CD4-positive, alpha-beta T cell (primary cell): ENCODE measurements at places on chromosomes 11 and 22. TPM values are rescaled to one million over a fixed set of nuclear protein-coding genes. Genes with fewer than 3 reads are reported as not detected.
A peak's percentile ranks its signal among the peaks of the same experiment; 100 is the strongest.

The OR5D18 gene
- not detected for total RNA-seq

DNA sequence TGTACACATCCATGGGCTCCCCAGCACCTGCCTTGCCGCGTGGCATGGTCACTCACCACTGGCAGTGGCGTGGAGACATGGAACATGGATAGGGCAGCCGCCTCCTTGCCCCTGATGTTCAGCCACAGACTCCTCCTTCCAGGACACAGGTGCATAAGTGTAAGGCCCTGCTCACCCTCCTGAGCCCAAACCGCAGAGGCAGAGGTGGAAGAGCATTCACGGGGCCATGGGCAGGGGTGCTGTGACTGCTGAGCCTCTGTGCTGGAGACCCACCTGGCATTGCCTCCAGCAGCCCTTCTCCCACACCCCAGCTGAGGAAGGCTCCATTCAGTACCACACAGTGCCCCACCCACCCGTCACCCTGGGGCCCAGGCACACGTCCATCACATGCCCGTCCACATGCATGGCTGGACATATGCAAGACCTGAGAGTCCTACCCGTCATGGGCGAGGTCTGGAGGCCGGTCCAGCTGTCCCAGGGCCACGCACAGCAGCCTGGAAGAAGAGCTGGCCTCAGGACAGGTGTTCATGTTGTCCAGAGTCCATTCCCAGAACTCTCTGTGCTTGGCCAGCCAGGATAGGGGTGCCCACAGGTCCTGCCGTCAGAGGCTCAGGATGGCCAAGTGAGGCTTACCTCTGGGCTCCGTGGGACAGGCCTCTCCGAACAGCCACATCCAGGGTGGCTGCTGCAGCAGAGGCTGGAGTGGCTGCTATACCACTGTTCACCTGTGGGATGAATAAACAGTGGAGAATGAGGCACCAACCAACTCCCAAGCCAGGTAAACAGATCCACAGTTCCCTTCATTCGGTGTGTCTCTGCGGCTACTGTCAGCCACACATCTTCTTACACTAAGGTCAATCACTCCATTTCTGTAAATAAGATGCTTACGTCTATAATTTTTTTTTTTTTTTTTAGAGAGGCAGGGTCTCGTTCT lies 1.7 kb upstream of the TUBGCP6 start:
- no peak overlapping the region for H3K4me3 ChIP-seq
- H3K36me3 ChIP-seq, result peaks cover 29% of the 10 kb centered on the region
- no peak overlapping the region for H3K27ac ChIP-seq
- H3K27me3 ChIP-seq, result no peaks in the 10 kb centered on the region
- peaks cover 92% of the 10 kb centered on the region for H3K4me1 ChIP-seq

- H3K27me3 ChIP-seq, result no peaks in the 10 kb centered on the region
- H3K27ac ChIP-seq, result peak overlapping the region; percentile 29
- peak overlapping the region; percentile 3 for H3K4me3 ChIP-seq
- H3K4me1 ChIP-seq, result peaks cover 20% of the 10 kb centered on the region
- DNase-seq, result no peak
These were observed 8.6 kb upstream of the GTSE1 start for GRCh38 chr22:46287873-46288751.

DNA sequence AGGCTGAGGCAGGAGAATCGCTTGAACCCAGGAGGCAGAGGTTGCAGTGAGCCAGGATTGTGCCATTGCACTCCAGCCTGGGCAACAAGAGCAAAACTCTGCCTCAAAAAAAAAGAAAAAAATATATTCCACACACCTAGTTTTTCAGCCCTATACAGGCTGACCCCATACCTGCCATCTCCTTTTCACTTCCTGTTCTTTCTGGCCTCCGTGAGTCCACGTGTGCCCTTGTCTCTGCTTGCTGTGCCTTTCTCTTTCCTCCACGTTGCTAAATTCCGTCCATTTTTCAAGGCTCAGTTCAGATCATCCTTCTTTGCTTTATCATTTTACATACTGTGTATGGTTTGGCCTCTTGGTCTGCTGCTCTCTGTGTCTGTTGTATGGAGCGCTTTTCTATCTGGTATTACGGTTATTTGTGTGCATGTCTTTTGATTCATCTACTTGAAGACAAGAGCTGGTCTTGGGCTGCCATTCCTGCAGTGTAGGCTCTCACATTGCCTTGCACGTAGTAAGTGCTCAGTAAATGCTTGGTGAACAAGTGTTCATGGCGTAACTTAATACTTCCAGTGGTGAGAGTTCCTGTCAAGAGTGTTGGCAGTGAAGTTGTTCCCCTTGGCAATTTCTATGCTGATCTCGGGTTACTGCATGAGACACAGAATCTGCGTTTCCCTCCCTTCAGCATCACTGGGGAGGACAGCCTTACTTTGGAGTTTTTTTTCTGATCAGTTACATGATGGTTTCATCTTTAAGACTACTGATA lies 57.5 kb downstream of the PTPRJ start:
- no peak overlapping the region for H3K27ac ChIP-seq
- no peaks in the 10 kb centered on the region for H3K27me3 ChIP-seq
- H3K4me3 ChIP-seq, result no peak overlapping the region
- H3K36me3 ChIP-seq, result peaks cover 13% of the 10 kb centered on the region

The OR51B5 gene
- 0.30 TPM for total RNA-seq

The CD6 gene
- total RNA-seq, result 814 TPM

GRCh38 chr22:41377846-41378245 lies 3.9 kb upstream of the TEF start:
- H3K27me3 ChIP-seq, result no peaks in the 10 kb centered on the region
- H3K27ac ChIP-seq, result no peak overlapping the region
- H3K4me3 ChIP-seq, result no peak overlapping the region
- no peak for DNase-seq

- no peaks in the 10 kb centered on the region for H3K27me3 ChIP-seq
- H3K4me3 ChIP-seq, result no peak overlapping the region
- H3K4me1 ChIP-seq, result peaks cover 9% of the 10 kb centered on the region
- DNase-seq, result no peak
- no peak overlapping the region for H3K27ac ChIP-seq
These were observed 129.4 kb upstream of the TOP3B start for GRCh38 chr22:22111983-22112382.

The XKR3 gene
- total RNA-seq, result not detected

The GP1BB gene
- total RNA-seq, result not detected

DNA sequence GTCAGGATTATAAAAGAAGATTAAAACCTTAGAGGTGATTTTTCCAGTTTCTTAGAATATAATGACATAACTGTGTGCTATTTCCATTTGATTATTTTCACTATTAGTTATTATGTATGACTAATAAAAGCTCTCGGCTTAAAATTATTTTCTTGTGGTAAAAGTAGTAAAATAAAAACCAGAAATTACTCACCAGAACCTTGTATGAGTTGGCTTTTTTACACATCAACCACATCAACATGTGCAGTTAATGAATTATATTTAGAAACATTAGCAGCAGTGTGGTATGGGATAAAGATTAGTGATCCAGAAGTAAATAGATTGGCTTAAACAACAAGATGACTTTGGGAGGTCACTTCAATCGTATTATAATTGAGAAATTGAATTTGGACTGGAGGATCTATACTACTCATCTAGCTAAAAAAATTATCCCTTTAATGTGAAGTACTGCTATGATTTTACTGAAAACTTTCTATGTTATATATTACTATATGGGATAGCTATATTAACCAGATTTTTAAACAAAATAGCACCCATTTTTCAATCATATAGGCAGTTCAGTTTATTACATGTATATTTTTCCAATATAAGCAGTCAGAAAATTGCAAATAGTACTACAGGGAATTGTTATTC lies 2.8 kb upstream of the BCO2 start:
- H3K36me3 ChIP-seq, result no peaks in the 10 kb centered on the region
- no peak for DNase-seq
- peaks cover 3% of the 10 kb centered on the region for H3K4me1 ChIP-seq
- peaks cover 3% of the 10 kb centered on the region for H3K27me3 ChIP-seq
- H3K4me3 ChIP-seq, result no peak overlapping the region
